Coronary artery (tissue), 2 donors: ENCODE measurements at places on chromosomes 5 and 9.
A peak's percentile ranks its signal among the peaks of the same experiment; 100 is the strongest.

DNA sequence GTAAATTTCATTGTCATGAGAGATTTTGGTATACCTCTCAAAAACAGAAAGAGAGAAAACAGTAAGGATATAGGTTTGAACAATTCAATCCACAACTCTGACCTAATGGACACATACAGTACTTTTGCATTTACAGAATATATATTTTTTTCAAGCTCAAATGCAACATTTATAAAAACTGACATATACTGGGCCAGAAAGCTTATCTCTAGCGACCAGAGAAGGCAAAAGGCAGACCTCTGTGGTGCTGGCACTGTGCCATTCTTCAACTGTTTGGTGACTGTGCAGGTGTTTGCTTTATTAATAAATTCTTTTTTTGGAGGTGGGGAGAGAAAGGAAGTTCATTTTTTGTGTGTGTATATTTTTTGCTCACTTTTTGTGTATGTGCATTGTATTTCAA lies 6.0 kb upstream of the PLAC8L1 start:
- no peak for DNase-seq

DNA sequence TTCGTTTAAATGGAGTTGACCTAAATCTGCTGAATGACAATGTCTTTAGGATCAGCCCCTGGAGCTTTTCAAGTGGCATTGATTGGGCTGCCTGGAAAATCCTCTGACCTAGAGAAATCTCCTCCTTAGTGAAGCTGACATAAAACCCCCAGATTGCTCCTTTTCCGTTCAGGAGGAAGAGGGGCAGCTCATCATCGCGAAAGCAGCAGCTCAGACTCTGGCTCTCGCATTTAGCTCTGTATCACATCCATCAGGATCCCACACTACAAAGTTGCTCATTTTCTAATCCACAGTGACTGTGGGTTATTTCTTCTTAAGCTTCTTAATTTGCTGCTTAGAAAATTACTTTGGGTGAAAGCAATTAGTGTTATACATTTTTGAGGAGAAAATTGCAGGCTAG lies 373.7 kb downstream of the ENC1 start:
- no peak for DNase-seq

- peak; percentile 75 for DNase-seq
Observed at GRCh38 chr5:120463991-120464626, at the start of gene PRR16. Gene PRR16 (plus strand): TSS chr5:120464300.

GRCh38 chr5:79111960-79112702 lies 522 bp downstream of the BHMT start:
- DNase-seq: no peak

- no peak for DNase-seq
Observed at GRCh38 chr5:65967288-65968066, 41.1 kb downstream of the ERBIN start.

DNA sequence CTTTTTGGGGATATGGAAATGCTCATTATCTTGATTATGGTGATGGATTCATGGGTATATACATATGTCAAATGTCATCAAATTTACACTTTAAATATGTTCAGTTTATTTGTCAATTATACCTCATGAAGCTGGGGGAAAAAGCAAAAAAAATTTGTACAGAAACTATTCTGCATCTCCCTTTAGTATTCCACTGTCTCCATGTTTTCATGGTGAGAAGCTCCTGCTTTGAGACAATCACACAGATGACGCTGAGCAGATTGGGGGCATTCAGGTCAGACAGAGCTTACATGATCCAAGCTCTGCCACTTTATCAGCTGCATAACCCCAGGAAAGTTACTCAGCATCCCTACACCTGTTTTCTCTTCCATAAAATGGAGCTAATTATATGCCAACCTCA lies 101.5 kb downstream of the PLPPR1 start:
- DNase-seq: no peak

DNA sequence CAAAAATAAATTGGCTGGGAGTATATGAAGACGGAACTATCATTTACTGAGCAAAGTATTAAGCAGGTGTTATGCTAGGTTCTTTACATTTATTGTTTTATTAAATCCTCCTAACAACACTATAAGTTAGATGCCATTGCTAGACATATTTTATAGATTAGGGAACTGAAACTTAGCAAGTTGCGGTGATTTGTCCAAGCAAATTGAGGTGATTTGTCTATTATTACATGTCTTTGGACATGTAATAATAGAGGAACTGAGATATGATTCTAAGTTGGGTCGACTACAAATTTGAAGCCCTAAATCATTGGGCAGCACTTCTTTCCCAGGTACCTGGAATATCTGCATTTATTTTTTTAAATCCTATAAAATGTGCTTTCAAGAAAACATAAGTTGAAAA lies 429.9 kb downstream of the GABRG2 start:
- no peak for DNase-seq

DNA sequence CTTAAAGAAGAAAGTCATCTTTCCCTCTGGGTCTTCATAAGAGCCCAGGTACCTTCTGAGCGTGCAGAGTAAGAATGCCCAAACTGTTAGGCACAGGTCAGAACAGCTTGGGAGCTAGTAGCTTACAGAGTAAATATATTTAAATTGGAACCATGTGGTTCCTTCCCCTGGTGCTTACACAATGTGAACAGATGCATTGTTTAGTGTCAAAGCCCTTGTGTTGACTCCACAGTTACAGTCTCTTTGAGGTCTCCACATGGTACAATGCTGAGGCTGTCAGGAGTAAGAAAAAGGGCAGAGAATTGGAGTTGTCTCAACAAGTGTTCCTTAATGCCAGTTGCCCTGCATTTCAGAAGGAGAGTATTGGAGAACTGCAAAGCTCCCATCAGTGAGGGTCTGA lies 188.5 kb downstream of the PAPPA start:
- DNase-seq: no peak

DNA sequence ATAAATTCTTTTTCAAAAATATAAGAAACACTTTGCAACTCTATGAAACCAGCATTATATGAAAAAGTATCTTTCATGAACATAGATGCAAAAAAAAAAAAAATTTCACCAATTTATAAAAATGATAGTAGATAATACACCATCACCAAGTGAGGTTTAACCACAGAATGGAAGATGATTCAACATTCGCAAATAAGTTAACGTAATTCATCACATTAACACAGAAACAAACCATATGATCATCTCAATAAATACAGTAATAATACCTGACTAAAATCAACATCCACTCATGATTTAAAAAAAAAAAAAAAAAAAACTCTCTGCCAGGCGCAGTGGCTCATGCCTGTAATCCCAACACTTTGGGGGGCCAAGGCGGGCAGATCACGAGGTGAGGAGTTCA lies 6.3 kb downstream of the PJA2 start:
- no peak for DNase-seq

- DNase-seq: no peak
Observed at GRCh38 chr5:134458234-134459009, 46.7 kb upstream of the CDKN2AIPNL start.

DNA sequence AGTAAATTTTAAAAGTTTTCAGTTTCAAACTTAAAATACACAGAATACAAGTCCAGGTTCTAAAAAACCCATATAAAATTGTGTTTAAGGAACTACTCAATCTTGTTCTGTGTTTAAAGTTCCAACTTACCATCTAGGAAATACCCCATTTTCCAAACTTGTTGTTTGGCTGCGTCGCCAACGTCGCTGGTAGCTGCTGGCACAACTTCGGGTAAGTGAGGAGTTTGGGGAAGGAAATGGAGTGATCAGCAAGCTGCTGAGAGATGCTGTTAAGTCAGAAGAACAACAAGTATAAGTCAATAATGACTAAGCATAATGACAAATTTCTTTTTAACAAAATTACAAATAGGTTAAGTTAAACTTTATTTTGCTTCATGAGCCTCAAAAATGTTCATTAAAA lies 71.3 kb upstream of the RAPGEF6 start:
- DNase-seq: no peak

GRCh38 chr9:93859431-93860215 lies 95.5 kb downstream of the BARX1 start:
- no peak for DNase-seq

- no peak for DNase-seq
Observed at GRCh38 chr9:136605988-136606660, 56.6 kb upstream of the EGFL7 start.

DNA sequence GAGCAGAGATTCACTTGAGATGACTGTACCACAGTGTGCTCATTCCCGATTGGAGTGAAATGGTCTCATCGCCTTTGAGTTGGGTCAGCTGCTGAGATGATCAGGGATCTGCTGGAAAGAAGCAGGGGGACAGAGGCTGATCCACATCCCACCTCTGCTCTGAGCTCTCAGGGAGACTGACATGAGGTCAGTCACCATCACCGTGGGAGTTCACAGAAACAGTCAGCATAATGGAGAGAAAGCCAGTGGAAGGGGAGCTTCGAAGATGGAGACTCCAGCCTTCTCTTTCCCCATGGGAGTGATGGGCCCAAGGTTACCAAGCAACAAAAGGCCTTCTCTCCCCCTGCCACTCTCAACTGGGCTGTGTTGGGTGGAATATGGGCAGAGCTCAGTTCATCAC lies 276.4 kb downstream of the CDK5RAP2 start:
- DNase-seq: no peak

DNA sequence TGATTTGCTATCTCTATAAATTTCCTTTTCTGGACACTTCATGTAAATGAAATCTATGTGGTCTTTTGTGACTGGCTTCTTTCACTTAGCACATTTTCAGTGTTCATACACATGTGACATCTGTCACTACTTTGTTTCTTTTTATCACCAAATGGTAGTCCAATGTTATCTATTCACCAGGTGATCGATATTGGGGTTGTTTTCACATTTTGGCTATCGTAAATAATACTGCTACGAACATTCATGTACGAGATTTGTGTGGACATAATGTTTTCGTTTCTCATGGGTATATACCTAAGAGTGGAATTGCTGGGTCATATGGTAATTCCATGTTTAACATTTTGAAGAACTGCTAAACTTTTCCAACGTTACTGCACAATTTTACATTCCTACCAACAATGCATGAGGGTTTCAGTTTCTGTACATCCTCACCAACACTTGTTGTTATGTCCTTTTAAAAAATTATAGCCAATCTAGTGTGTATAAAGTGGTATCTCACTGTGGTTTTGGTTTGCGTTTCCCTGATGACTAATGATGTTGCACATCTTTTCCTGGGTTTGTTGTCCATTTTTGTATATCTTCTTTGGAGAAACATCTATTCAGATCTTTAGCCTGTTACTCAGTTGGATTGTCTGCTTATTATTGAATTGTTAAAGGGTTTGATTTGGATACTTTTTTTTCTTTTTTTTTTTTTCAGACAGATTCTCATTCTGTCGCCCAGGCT lies 263.0 kb downstream of the PDZD2 start:
- DNase-seq: no peak

DNA sequence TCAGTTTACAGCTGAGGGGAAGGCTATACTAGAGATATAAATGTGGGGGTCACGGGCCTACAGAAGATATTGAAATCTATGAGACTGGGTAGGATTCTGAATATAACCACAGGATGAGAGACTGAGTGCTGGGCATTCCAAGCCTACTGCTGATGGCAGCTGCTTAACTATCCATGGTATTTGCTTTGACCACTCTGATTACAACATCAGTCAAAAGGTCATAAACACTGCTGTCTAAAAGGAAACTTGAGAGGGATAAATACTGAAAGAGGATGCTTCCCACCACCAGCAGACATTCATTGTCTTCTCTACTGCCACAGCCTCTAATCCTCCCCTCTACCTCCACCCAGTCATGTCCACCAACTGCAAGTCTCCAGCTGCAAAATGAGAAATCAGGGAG lies 3.8 kb downstream of the ZNF622 start:
- no peak for DNase-seq

DNA sequence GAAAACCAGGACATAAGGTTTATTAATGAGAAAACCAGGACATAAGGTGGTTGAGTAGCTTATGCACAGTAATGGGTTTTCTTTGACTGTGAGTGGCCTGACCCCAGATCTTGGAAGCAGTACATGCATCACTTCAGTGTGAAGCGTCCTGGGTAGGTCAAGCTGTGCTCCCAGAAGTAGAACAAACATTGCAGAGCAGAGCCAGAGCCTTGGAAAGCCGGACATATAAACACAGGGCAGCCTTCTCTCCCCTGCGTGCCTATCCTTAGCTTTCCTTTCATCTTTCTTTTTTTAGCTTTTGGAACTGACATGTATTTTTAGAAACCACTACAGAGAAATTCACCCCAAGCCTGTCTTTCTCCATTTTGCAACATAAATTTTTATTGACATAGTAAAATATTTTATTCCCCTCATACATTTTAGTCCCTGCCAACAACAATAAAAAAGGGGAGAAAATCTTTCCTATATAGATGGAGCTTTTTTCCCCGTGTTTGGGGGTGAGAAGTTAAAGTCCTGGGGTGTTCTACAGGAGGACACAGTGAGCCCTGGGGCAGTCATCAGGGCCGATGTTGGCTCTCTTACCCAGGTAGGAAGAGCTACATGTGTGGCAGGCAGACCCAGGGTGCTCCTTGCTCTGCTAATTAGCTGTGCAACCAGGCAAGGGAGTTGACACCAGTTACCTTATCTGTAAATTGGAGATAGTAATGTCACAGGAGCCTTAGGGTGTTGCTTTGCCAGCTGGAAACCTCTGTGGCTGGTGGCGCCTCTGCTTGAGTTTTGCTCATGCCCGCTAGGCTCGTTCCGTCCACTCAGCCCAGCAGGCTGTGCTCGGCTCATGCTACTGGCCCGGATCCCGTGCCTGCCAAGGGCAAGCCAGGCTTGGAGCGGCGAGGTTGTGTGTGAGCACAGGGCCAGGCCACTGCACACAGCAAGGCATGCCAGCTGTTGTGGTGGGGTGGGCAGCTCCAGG lies 389.6 kb downstream of the KDM4C start:
- no peak for DNase-seq

DNA sequence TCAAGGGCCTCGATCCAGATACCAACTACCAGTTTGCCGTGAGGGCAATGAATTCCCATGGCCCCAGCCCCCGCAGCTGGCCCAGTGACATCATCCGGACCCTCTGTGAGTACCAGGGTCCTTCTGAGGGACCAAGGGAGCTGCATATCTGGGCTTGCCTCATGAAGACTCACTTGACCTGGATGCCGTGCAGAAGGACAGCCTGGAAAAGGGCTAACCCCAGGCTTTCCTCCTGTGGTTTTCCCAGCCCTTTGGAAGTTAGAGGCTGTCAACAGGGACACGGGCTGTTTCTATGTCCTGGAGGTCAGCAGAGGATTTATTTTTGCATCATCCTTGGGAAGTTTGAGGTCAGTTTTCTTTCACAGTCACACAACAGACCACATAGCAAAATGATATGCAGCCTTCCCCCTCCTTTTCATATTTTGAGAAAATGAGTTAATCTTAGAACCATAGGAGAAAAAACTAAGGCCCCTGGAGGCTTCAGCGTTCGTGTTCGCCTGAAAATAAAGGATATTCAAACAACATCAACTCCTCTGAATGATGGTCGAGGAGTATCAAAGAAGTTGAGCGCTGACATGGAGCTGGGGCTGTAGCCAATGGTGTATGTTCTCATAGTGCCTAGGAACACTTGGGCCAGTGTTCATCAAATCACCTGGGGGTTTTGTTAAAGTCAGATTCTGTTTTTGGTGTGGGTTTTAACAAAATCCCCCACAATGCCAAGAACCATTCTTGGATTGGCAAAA lies 112.2 kb downstream of the EGFLAM start:
- no peak for DNase-seq
